Kidney (tissue), 22 donors: ENCODE measurements at places on chromosomes 12 and 14.
A peak's percentile ranks its signal among the peaks of the same experiment; 100 is the strongest.

GRCh38 chr12:53643232-53643979 is 17.2 kb upstream of the ATF7 start:
- H3K4me3 ChIP-seq, result no peak overlapping the region
- H3K36me3 ChIP-seq, result no peaks in the 10 kb centered on the region
- H3K4me1 ChIP-seq, result no peaks in the 10 kb centered on the region
- no peaks in the 10 kb centered on the region for H3K27me3 ChIP-seq
- DNase-seq, result no peak
- H3K27ac ChIP-seq, result no peak overlapping the region

GRCh38 chr14:68364792-68365192 is 428.1 kb downstream of the ZFP36L1 start:
- no peaks in the 10 kb centered on the region for H3K36me3 ChIP-seq
- peak; percentile 75 for DNase-seq
- peak overlapping the region; percentile 39 for H3K27ac ChIP-seq
- H3K27me3 ChIP-seq, result no peaks in the 10 kb centered on the region
- H3K4me3 ChIP-seq, result no peak overlapping the region

GRCh38 chr14:106414464-106414863 is 888.1 kb downstream of the TMEM121 start:
- no peaks in the 10 kb centered on the region for H3K36me3 ChIP-seq
- no peaks in the 10 kb centered on the region for H3K4me1 ChIP-seq
- no peaks in the 10 kb centered on the region for H3K27me3 ChIP-seq
- H3K4me3 ChIP-seq, result no peak overlapping the region
- DNase-seq, result no peak
- no peak overlapping the region for H3K27ac ChIP-seq

DNA sequence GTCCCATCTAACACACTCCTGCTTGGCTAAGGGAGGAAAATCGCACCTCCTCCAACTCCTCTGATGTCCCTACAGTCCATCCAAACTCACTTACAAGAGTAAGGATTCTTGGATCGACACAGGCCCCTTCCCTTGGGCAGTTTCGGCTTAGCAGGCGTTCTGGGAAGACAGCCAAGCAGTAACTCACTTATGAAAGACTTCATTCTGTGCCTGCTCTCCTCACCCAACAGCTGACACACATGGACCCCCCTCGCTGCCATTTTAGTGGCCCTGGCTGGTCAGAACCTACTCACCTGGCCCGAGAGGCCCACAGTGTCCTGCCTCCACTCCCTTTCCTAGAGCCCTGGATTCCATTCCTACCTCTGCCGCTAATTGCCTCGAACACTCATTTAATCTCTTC is 52.3 kb upstream of the BCL2L14 start:
- no peak overlapping the region for H3K27ac ChIP-seq
- H3K4me1 ChIP-seq, result no peaks in the 10 kb centered on the region
- H3K36me3 ChIP-seq, result no peaks in the 10 kb centered on the region

GRCh38 chr12:21054334-21054733 is 76.7 kb upstream of the SLCO1B1 start:
- H3K4me3 ChIP-seq, result no peak overlapping the region
- H3K27me3 ChIP-seq, result no peaks in the 10 kb centered on the region
- H3K36me3 ChIP-seq, result no peaks in the 10 kb centered on the region
- no peaks in the 10 kb centered on the region for H3K4me1 ChIP-seq

DNA sequence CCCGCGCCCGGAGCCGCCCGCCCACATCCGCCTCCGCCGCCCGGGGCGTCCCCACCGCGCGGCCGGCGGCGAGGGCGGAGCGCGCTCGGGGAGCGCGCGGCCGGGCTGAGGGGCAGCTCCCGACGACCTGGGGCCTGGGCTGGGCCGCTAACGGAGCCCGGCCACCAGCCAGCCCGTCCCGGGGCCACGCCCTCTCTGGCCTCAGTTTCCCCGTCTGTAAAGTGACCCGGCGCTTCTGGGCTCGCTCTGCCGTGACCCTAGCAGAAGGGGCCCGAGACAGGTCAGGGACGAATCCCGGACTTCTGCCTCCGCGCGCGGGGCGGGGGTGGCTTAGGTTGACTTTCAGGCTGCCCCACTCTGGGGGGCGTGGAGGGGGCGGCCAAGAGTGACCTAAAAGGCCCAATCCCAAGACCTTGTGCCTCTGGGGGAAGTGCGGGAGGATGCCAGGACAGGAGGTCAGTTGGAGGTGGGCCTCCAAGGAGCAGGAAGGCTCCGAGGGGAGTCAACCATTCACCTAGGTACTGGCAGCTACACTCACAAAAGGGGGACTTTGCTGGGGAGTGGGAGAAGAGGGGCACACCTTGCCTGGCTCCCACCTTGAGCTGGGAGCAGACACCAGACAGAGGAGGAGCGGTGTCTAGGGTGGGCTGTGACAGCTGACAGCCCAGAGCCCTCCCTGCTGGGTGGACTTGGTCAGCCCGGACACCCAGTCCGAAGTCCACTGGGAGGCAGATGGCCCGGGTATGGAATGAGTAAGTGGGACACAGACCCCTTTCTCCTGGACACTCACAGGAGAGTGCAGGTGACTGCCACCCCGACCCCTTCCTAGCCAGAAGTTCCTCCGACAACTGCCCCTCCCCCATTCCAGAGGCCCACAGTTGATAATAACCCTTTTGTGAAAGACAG is 486 bp upstream of the AKT1 start:
- H3K4me1 ChIP-seq, result peaks cover 3% of the 10 kb centered on the region
- H3K36me3 ChIP-seq, result no peaks in the 10 kb centered on the region
- H3K4me3 ChIP-seq, result no peak overlapping the region
- no peaks in the 10 kb centered on the region for H3K27me3 ChIP-seq
- DNase-seq, result no peak
- peak overlapping the region; percentile 92 for H3K27ac ChIP-seq
